ENCODE measurements at places on chromosomes 7 and 10. TPM values are rescaled to one million over a fixed set of nuclear protein-coding genes. Genes with fewer than 3 reads are reported as not detected.

Gene C7orf33
- not detected for total RNA-seq

Gene SUN3
- not detected for total RNA-seq

Gene ENKUR
- total RNA-seq = not detected

Gene OGDHL
- 4.1 TPM for total RNA-seq

Gene CLDN4
- not detected for total RNA-seq

Gene AKR1D1
- not detected for total RNA-seq

GRCh38 chr10:16886031-16886430 lies 68.8 kb upstream of the RSU1 start:
- DNase-seq = no peak

DNA sequence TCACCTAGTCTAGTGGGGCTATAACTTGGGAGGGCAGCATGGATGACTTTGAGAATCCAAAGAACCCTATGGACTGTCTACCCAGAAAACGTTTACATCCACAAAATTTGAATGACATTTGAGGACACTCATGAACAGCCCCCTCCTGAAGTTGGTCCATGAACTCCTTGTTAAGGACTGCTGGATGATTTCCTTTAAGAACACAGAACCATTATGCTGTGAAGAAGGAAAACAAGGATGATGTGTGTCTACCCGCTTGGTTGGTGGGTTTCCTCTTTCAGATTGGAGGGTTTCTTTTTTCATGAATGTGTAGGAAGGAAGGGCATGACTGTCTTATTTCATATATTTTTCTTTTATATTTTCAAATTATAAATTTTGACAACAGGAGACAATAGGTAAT lies 58.3 kb downstream of the ARID5B start:
- no peak for DNase-seq

- DNase-seq = no peak
Observed at GRCh38 chr10:1468811-1469210, 268.5 kb downstream of the ADARB2 start.

- DNase-seq = no peak
Observed at GRCh38 chr10:25824050-25824449, 110.0 kb upstream of the MYO3A start.

GRCh38 chr7:99493823-99494222 lies 6.3 kb downstream of the ZNF394 start:
- no peak for DNase-seq

DNA sequence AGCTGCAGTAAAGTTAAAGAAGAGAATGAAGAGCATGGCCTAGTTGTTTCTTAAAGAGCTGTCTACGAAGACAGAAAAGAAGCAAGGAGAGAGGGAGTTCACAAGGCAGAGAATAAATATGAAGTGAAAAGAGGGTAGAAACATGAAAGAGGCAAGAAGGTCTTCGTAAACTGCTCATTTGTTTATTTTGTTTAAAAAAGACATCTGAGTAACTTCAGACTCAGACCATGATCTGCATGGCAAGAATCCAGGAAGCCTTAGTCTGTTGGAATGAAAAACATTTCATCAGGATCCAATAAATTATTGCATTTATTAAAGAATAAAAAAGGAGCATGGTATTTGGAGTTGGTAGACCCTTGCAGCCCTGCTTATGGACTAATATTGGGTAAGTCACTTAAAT lies 151.1 kb downstream of the SEM1 start:
- no peak for DNase-seq

DNA sequence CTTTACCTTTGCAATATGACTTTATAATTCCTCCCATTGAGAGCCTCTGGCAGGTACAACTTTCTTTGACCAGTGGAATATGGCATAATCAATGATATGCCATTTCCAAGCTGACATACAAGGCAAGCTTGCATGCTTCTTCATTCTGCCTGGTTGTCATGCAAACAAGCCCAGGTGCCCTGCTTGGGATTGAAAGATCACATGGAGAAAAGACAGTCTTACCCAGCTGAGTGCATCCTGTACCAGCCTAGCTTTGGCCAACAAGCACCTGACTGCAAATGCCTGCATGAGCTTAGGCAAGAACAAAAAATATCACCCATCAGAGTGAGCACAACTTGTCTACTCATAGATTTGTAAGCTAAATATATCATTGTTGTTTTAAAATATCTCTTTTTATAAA lies 82.9 kb upstream of the KCND2 start:
- no peak for DNase-seq

DNA sequence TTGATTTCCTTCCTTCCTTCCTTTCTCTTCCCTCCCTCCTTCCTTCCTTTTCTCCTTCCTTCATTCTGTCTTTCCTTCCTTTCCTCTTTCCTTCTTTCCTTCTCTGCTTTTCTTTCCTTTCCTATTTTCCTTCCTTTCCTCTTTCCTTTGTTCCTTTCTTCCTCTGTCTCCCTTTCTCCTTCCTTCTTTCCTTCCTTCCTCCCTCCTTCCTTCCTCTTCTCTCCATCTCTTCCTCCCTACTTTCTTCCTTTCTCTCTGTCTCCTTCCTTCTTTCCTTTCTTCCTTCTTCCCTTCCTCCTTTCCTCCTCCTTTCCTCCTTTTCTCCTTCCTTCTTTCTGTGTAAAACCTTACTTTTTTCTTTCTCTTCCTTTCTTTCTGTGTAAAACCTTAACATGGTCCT lies 32.3 kb upstream of the NPTX2 start:
- DNase-seq = no peak

DNA sequence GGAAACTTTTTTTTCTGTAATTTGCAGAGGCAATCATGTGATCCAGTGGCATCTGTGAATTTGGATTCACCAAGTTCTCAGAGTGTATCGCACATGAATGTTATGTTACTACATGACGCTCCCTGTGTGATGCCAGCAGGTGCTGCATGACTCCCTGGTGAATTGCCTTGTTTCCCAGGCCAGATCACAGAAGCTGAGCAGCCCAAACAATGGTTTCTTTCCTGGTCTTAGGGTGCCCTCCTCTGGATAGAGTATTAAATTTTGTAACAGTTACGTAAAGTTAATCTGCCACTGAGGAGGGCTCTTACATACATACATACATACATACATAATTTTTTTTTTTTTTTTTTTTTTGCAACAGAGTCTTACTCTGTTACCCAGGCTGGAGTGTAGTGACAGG lies 3.6 kb downstream of the ZSCAN21 start:
- no peak for DNase-seq

- no peak for DNase-seq
Observed at GRCh38 chr7:102849079-102849478, 63.7 kb upstream of the LRRC17 start.

Data from left ventricle myocardium superior (tissue), 1 donor.